Fibroblast of skin of right biceps (primary cell): ENCODE measurements at places on chromosomes 2 and 18.

DNA sequence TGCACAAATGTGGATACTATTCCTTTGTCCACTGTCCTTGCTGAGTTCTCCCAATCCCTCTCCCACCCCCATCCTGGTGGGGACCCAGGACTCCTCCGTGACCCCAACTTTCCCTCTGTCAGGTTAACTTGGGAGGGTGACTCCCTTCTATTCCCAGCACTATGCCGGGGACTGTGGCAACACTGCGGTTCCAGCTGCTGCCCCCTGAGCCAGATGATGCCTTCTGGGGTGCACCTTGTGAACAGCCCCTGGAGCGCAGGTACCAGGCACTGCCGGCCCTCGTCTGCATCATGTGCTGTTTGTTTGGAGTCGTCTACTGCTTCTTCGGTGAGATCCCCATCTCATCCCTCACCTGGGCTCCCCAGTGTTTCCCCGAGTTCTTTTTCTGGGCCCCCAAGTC lies 739 bp downstream of the TMEM198 start:
- DNase-seq, result no peak

GRCh38 chr2:155377931-155378444 lies 679.5 kb downstream of the KCNJ3 start:
- no peak for DNase-seq

DNA sequence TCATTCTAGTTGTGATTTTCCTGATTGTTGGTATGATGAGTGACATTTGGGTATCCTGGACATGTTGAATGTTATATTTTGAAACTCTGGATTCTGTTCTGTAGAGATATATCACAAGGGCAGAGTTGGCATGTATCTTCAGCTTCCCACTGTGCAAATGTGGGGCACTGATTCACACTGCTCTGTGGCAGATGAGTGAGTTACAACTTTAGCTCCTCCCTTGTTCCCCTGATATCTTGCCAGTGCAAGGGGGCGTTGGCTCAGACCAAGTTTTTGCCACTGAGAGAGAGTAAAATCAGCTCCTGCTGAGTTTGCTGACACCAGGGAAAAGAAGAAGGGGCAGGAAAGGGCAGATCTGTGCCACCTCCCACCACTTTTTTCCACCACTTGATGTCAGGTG lies 199.6 kb upstream of the MMADHC start:
- DNase-seq, result no peak

GRCh38 chr2:127170452-127171197 lies 49.5 kb downstream of the CYP27C1 start:
- DNase-seq, result no peak

DNA sequence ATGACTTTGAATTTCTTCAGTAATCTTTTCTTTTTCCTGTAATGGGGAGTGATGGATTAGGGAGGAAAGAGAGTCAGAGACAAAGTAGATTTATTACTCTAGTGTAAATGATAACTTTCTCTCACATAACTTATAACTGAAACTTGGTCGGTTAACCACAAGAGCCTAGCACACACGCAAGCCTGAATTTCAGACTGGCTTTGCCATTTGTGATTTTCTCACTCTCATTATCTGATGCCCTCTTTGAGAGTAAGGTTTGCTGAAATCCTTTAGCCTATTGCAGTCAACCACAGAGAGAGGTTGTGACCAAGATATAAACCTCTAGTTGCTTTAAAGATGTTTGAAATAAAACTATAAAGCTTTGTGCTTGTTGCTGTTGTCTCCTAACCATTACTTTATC lies 117.9 kb upstream of the NETO1 start:
- no peak for DNase-seq

- DNase-seq, result no peak
Measured at GRCh38 chr18:62045316-62045715, 141.5 kb downstream of the PIGN start.

- no peak for DNase-seq
Measured at GRCh38 chr2:112870841-112871835, 34.6 kb upstream of the IL1B start.

GRCh38 chr2:2146220-2146619 lies 184.9 kb downstream of the MYT1L start:
- no peak for DNase-seq

GRCh38 chr2:98809878-98810587 lies 79.1 kb upstream of the MGAT4A start:
- DNase-seq, result no peak

DNA sequence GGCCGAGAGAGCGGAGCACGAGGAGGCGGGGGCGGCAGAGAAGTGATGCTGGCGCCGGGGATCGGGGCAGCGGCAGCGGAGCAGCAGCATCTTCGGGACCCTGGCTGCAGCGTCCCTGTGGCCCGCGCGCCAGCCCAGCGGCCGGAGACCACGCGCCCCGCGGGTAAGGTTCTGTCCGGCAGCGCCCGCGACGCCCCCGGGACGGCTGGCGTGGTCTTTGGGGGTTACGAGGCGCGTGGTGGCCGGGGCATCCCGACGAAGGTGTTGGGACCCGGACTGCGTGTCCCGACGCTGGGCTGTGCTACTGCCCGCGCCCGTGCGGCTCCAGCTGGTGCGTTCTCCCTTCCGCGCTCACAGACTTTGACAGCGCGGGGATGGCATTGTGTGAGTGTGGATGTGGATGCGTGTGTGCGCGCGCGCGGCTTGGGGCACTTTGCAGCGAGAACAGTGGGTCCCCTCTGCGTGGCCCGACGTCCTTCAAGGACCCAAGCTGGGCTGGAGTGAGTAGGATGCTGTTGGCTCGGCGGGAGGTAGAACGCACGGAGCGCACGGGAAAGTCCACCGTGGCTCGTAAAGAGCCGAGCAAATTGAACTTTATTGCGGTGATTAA lies 405.0 kb downstream of the XIRP2 start:
- DNase-seq, result peak; percentile 5

DNA sequence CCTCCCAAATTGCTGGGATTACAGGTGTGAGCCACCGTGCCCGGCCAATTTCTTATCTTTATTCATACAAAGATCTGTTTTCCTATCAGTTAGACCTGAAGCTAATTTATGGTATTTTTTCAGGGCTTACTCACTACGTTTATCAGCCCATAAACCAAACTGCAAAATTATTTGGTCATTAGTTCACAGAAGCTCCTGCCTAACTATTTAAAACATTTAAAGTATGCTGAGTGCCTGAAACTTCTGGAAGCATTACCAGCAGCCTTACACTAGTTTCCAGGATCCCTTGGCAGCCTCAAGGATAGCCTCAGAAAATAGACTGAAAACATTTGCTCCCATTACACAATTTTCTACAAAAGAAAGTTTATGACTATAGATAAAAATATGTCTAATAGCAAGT lies 68.8 kb downstream of the GALNT13 start:
- peak; percentile 12 for DNase-seq

DNA sequence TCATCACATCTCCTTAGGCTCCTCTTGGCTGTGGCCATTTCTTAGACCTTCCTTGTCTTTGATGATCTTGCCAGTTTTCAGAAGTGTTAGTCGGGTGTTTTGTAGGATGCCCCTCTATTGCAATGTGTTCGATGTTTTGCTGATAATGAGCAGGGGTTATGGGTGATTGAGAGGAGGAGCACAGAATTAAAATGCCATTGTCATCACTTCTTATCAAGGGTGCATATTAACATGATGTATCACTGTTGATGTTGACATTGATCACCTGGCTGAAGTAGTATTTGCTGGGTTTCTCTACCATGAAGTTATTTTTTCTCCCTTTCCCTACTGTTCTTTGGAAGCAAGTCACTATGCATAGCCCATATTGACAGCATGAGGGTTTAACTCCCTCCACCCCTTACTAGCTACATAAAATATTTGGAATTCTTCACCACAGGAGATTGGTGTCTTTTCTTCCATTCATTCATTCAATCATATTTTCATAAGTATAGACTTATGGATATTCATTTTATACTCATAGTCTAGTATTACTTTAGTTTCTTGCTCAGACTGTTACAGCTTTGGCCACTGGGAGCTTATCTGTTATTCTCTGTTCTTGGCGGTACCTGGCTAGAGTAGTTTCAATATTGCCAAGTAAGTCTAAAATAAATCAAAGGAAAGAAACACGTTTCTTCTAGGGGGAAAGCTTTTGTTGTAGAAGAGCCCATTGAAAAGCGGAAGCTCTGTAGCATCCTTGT lies 54.5 kb upstream of the TMEM87B start:
- DNase-seq, result no peak

GRCh38 chr2:108534584-108535356 lies 500 bp downstream of the LIMS1 start:
- DNase-seq, result peak; percentile 41
